ENCODE measurements at places on chromosomes 11 and 22.

DNA sequence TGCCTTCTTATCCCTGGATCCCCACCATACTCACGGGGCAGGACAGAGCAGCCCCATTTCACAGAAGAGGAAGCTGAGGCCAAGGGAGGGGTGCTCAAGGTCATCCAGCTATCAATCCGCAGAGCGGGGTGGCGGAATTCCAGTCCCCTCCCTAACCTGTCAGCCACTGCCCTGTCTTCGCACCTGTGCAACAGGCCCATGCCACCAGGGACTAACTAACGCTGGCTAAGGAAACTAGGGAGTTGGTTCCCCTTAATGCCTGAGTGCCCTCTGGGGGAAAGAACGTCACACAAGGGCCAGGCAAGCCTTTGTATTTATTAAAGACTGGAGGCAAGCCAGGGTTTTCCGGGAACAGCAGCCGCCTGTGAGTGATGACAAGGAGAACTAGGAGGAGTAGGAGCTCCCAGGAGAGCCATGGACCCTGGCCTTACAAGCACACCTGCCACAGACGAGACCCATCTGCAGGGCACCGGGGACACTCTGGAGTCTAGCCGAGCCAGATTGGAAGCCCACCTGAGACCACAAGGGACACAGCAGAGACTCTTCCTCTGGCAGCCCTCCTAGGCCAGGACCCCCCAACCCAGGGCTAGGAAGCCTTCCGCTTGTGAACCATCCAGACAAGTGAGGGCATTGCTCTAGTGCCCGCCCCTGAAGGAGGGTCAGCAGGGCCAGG lies 64.4 kb downstream of the MYH9 start:
- DNase-seq: no peak

DNA sequence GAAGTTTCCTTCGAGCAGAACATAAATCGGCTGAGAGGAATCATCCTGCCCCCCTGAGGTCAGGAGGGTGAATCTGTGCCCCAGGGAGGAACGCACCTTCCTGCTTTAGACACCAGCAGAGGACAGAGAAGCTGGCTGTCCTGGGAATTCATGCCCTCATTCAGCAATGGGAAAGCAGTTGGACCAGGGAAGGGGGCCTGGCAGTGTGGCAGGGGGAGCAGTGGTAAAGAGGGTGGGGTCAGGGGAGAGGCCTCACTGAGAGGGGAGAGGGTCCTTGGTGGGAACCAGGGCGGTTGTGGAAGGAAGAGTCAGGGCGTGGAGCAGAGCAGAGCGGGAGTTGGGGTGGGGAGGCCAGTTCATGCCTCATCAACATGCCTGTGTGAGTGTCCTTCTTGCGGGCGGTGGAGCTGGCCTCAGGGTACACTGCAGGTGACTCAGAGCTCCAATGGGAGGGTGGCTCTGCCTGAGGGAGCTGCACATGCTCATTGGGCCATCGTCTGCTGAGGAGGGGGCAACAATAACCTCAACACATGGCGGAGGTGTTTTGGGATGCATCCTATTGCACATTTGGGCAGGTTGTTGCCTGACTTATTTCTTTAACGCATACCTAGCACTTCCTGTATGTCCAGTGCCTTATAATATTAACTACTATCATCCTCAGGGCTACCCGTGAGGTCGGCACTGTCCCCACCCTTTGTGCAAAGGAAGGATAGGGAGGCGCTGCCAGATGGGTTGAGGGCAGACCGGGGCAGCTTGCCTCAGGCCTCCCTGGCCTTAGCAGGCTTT lies 23.2 kb downstream of the MED15 start:
- DNase-seq: no peak

DNA sequence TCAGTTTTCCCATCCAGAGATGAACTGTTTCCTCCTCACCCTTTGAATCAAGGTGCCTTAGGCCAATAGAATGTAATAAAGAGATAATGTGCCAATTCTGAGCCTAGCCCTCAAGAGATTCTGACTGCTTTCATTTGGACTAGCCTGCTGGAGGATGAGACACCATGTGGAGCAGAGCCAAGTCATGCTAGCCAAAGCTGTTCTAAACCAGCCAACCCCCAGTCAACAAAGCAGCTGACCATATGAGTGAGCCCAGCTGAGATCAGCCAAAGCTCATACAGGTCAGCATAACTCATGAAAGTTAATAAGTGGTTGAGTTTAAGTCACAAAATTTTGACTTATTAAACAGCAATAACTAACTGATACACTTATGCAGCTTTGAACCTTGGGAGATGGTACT lies 66.7 kb upstream of the DBX1 start:
- DNase-seq: no peak

- no peak for DNase-seq
These were observed 23.6 kb downstream of the RCOR2 start for GRCh38 chr11:63893355-63893754.

GRCh38 chr11:78825591-78826020 lies 250.9 kb upstream of the NARS2 start:
- DNase-seq: no peak

DNA sequence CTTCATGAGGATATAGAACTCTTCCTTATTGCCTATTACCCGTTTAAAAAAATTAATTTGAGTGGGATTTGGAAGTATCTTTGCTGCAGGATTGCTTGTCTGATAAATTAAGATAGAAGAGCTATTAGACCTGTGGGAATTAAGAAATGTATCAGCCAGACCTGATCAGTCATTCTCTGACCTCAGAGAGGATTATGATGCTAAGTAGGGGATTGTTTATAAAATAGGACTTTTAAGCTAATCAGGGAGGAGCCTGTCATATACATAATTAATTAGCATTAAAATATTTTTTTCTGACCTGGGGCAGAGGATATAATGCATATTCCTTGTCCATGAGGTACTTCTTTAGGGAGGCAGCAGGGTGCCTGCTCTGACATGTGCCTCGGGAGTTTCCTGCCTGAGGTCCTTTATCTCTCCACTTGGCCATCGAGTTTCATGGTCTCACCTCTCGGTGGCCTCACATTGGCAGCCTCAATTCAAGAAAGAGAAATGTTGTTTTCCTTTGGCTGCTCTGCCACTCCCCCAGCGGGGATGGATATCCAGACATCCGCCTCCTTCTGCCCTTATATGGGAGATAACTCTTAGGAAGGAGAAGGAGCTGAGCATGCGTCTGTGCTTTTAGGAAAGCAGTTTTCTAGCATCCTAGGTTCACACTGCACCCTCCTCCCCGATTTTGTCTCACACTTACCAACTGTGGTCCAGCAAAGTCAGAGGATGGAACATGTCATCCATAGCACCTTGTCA lies 41.1 kb downstream of the DIXDC1 start:
- no peak for DNase-seq

DNA sequence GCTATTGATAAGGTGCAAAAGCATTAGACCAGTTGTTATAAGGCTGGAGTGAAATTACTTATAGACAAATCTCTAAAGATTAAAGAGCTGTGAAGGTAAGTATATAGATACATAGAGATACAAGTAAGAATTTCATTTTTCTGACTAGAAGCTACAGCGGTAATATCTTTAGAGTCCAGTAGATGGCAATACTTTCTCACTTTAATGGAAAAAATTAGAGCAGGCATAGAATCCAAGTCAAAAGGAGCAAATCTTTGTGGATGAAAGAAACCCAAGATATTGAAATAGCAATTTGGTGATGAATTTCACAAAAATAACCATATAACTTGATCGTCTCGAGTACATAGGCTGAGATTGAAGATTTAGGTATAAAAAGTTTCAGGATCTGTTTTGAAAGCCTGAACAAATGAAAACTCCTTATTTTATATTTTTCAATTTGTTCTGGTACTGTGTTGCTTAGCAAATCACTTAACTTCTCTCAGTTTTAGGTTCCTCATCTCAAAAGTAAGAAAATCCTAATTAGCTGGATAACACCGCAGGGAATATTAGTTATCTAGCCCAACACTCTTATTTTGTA lies 81.9 kb downstream of the UVRAG start:
- DNase-seq: no peak

GRCh38 chr22:20433686-20434241 lies 3.9 kb downstream of the SCARF2 start:
- no peak for DNase-seq

GRCh38 chr11:55966391-55966790 lies 3.4 kb downstream of the OR10AG1 start:
- no peak for DNase-seq

- DNase-seq: no peak
These were observed 5.3 kb downstream of the OMP start for GRCh38 chr11:77107950-77108349.

GRCh38 chr11:125350206-125351032 lies 145.6 kb downstream of the FEZ1 start:
- no peak for DNase-seq

DNA sequence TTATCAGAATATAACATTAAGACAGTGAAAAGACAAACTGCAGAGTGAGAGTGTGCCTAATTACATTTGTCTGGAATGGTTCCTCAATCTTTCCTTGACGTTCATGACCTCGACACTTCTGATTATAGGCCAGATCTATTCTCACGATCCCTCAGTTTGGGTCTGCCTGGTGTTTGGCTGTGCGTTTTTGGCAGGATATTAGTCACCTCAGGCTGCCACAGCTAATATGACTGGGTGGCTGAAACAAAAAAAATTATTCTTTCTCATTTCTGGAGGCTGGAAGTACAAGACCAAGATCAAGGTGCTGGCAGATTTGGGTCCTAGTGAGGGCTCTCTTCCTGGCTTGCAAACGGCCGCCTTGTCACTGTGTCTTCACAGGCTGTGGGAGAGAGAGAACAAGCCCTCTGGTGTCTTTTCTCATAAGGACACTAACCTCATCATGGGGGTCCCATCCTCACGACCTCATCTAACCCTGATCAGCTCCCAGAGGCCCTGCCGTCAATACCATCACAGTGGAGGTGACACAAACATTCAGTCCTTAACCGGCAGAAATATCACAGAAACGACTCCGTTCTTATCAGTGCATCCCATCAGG lies 23.2 kb downstream of the IFITM10 start:
- DNase-seq: no peak

DNA sequence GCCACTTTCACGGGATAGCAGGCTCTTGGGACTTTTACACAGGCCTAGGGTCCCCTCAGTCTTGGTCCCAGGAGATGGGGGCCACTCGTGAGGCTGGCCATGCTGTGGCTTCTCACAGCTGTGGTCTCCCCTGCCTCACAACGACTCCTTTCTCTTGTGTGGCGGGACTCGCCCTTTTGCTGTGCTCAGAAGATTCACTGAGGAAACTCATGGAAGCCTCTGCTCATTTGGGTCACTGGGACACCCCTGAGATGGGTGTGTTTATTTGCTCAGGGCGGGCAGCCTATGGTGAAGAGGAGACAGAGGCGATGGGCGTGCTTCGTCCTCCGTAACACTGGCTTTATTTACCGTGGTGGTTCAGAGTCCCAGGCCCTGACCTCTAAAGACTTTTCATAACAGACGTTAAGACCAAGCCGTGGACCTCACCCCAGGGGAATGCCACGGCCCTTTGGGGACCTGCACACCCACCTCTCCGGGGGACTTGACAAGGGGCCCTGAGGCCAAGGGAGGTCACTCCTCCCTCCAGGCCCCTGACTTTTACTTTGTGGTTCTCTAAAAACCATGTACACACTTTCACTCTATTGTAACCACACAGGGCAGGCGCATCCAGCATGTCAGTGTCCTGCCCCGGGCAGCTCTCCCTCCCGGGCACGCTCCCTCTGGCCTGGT lies 15.5 kb downstream of the TEF start:
- DNase-seq: no peak

DNA sequence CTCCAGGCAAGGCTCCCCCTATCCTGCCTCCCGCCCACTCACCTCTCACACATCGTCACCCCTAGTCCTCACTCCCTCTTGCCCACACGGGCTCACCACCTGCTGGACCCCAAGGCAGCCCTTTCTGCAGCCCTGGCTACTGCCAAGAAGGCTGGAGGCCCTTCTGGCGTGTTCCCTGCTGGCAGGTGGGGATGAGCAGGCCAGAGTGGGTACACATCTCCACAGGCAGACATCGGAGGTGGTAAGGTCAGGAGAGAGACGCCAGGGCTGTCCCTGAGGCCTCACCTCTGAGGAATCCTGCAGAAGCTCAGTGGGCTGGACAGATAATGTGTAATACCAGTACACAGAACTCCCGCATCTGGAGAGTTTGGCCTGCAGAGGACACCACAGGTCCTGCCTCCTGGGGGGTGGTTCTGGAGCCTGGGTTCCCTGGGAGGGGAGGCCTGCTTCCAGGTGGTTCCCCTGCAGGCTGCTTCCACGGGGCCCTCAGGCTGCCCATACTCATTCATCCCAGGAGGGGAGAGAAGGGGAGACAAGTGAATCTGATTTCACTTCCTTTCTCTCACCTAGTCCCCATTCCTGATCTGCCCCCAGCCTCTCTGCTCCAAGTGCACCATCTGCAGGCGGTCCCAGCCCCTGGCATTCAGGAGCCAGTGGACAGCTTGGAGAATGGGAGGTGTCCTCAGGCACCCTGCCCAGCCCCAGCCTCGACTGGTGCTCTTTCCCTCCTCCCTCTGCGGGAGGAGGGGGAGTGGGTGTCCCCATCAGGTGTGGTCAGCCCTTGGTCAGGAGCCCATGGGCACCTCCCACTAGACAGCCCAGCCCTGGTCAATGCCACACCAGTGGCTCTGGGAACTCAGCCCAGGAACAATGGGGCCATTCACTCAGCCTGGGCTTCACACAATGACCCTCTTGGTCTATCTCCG lies 6.1 kb upstream of the CHST1 start:
- DNase-seq: no peak

DNA sequence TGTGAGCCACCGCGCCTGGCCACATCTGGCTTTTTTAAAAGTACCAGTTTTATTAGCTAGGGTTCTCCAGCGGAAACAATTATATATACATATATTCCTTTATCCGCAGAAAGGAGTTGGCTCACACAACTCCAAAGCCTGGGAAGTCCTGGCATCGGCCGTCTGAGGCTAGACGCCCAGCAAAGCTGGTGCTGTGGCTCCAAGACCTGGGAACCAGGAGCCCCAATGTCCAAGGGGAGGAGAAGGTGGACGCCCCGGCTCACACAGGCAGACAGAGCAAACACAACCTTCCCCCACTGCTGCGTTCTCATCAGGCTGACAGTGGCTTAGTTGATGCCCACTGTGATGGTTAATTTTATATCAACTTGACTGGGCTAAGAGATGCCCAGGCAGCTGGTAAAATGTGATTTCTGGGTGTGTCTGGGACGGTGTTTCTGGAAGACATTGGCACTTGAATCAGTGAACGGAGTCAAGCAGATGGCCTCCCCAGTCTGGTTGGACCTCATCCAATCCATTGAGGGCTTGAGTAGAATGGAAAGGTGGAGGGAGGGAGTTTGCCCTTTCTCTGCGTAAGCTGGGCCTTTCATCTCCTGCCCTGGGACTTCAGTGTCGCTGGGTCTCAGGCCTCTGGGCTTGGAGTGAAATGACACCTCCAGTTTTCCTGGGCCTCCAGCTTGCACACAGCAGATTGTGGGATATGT lies 904.4 kb downstream of the BRD1 start:
- DNase-seq: no peak

DNA sequence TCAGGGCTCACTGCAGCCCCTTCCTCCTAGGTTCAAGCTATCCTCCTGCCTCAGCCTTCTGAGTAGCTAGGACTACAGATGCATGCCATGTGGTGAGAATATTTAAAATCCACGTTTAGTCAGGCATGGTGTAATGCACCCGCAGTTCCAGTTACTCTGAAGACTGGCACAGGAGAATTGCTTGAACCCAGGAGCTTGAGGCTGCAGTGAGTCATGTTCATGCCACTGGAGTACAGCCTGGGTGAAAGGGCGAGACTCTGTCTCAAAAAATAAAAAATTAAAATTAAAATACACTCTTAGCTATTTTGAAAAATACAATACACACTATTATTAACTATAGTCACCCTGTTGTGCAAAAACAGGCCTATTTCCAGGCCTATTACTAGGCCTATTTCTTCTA lies 38.4 kb downstream of the NOX4 start:
- no peak for DNase-seq

Measured in activated T-helper 2 cell treated with anti-CD3 and anti-CD28 coated beads, Interferon-gamma antibody, Interleukin-2, Interleukin-4, amounts not matched to agents 10 μg/mL and 5 μg/mL and 100 μg/mL, durations not matched to agents 14 hours and 24 hours and 36 hours (primary cell).